ENCODE measurements at places on chromosomes 4 and X.

- no peak for DNase-seq
These were observed at the start of gene ADH6 for GRCh38 chr4:99219072-99219471. Gene ADH6 (minus strand): TSS chr4:99219246. CDS start chr4:99219152, 94 bp downstream.

GRCh38 chr4:165378745-165379677 lies at the start of gene CPE:
Gene CPE (plus strand): TSS chr4:165379008. CDS start chr4:165379222, 214 bp downstream.
- DNase-seq: peak; percentile 65

DNA sequence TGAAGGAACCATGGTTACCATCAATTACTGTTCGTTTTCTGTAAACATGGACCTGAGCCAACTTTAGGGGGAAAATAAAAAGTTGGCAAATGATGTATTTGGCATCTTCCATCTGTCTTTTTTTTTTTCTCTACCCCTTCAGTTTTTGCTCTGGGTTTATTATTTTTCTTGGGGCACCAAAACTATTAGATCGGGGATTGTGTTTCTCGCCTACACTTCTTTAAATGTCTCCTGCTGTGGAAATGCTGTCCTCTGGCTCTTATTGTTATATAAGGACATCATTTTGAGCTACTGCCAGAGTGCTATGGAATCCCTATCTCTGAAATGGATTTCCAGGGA lies 234.0 kb upstream of the SLIT2 start:
- no peak for DNase-seq

GRCh38 chr4:32909736-32910135 lies 2189.6 kb downstream of the PCDH7 start:
- DNase-seq: no peak

- DNase-seq: no peak
These were observed 9.5 kb downstream of the RGS12 start for GRCh38 chr4:3302173-3302785.

DNA sequence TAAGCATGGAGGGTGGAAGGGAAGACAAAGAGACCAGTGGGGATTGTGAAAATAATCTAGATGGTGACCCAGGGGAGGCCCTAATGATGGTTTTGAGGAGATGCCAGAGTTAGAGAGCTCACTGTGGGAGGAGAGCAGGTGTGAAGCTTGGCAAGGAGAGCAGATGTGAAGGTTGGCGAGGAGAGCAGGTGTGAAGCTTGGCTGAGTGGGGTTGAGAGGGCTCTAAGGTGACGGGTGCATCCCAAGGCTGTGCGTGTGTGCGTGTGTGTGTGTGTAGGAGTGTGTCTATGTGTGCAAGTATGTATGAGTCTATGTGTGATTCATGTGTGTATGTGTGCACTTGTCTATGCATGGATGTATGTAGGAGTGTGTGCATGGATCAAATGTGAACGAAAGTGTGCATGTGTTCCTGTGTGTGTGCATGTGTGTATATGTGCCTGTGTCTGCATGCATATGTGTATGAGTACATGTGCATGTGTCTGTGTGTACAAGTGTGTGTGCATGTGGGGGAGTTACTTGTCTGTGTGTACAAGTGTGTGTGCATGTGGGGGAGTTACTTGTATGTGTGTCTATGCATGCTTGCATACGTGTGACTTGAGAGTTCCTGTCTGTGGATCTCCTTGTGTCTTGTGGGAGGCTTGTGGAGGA lies 72.0 kb downstream of the EVC start:
- peak; percentile 56 for DNase-seq

DNA sequence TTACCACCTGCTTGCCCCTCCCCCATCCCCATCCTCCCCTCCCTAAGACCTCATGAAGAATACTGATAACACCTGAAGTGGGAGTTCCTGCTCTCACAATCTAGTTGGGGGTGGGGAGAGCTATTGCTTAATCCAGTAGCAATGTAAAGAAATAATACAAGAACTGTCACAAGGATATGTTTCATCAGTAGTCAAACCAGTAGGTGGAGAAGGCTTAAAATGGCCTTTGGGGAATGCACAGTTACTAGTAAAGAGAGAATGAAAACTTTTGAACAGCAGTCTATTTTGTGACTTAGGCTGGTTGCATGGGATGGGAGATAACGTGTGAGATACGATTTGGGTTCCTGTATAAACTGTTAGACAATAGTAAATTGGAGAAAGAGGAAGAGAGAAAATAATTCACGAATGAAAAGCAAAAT lies 6.0 kb downstream of the GALNT7 start:
- DNase-seq: no peak

DNA sequence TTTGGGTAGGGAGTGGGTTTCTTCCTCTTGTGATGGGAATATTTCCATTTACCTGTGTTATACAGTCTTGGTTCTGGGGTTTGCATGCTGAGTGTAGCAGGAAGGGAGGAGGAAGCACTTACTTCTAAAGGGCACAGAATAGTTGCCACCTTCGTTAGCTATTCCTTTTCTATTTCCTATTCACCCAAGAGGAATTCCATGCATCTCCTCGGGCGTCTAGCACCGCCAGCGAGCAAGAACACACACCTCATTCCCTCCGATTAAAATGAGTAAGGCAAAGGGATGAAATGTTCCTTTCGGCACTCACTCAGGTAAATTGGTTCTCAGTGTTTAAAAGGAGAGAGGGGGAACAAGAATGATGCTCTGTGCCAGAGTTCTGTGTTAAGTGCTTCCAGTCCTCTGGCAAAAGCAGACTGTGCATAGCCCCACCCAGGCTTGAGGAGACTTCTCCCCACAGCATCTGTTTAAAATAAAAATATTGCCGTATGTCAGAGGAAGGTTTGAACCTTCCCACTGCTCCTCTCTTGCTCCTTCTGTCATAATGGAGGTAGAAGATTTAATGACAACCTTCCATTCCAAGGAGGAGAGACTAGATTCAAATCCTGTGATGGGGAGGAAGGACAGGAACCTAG lies 351.4 kb downstream of the PTTG2 start:
- no peak for DNase-seq

DNA sequence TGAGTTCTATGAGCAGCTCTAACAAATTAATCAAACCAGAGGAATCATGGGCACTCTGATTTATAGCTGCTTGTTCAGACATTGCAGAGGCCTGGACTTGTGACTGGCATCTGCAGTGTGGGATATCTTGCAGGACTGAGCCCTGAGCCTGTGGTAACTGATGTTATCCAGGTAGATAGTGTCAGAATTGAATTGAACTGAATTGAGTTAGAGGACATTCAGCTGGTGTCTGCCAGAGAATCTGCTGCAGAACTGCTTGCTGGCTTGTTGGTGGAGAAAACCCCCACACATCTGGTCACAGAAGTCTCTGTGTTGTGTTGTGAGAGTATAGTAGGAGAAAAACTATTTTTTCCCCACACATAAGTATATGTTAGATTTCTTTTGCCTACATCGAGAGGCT lies 42.2 kb downstream of the SMIM20 start:
- no peak for DNase-seq
